ENCODE measurements at places on chromosomes 6 and 20.
A peak's percentile ranks its signal among the peaks of the same experiment; 100 is the strongest.

DNA sequence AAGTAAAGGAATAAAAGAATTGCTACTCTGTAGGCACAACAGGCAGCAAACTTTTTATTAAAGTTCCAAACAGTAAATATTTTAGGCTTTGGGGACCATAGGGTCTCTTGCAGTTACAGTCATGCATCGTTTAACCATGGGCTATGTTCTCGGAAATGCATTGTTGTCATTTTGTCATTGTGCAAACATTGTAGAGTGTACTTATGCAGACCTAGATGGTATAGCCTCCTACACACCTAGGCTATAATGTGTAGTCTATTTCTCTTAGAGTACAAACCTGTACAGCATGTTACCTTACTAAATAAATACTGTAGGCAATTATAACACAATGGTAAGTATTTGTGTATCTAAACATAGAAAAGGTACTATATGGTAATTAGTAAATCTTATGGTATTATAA is 54.7 kb downstream of the CDS2 start:
- no peak for DNase-seq

DNA sequence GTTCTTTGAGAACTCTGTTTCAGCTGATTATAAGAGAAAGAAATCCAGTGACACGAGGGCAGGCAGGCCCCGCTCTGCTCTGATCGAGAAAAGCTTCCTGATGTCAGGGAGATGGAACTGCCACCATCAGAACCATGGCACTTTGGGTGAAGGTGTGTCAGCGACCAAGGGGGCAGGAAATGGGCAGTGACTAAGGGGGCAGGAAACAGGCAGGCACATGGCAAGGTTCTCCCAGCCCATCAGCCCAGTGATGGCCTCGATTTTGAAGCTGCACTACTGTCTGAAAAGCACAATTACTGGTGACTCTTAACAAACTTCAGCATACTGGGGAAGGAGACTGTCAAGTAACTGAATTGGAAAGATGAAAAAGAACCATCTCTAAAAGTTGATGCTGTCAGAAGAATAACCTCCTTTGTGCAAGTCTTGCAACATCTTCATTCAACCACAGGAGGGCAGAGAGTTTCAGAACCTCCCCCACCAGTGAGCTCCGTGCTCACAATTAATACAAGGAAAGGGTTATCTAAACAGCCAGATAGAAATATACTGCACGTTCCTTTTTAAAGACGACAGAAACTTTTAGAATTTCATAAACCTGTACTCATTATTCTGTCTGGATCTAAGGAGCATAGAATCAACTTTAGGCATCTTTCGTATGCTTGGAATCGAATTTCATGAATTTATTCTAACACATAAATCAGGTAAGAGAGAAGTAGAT is 39.1 kb downstream of the TMX4 start:
- DNase-seq: no peak

- DNase-seq: no peak
Observed at GRCh38 chr6:17355404-17355774, 38.0 kb upstream of the CAP2 start.

DNA sequence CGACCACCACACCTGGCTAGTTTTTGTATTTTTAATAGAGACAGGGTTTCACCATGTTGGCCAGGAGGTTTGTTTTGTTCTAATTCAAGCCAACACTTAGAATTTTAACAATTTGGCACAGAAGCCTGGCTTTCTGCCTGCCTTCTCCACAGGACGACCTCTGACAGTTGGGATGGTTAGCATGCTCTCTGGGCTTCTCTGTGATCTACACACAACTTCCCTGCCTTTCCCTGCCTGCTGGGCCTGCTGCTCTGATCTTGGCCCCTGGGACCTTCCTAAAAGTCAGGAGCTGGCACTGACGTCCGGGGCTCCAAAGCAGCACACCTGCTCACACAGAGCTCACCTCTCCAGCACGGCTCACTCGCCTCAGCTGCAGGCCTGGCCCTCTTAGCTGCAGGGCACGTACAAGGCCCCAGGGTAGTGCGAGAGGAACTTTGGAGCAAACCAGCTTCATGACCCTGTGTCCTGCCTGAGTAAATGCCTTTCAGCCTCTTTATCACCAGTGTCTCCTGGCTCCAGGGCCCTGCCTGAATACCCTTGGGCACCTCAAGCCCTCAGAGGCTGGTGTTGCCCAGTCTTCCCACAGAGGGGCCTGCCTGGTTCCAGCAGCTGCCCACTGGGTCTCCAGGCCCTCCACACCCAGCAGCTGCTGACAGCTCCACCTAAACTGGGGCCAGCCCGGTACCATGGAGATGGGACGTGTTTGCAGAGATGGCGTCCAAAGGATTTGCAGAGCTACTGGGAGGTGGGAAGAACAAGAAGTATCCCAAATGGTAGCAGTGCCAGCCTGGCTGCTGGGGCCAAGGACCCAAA is 96.0 kb downstream of the PSMB1 start:
- DNase-seq: no peak

GRCh38 chr6:81762606-81763005 is 10.1 kb upstream of the TENT5A start:
- no peak for DNase-seq

GRCh38 chr6:137977814-137978213 is 110.8 kb downstream of the TNFAIP3 start:
- no peak for DNase-seq

GRCh38 chr20:13995841-13996240 is 525 bp downstream of the MACROD2 start:
- no peak for DNase-seq

DNA sequence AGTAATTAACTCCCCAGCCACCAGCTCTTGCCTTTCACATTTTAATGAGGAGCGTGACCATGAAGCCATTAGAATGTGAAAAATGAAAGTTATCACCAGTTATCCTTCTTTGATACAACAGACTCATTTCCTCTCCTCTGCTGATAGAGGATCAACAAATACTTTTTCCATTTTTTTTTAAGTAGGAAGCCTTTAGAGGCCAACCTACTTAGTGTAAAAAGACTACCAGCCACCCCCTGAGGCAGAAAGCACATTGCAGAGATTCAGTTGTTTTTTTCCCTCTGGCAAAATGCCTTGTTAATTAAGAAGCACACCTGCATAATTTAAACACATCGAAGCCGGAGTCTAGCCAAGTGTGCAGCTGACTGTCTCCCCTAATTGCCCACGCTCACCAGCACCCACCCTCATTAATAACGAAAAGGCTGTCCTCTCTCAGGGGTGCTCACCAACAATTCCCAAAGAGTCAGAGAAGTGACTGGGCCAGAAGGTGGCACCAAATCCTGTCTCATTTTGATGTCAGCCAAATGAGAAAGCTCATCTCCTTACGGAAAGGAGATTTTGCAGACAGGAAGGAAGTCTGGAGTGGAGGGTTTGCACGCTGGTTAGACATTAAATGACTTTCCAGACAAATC is 60.9 kb upstream of the MC3R start:
- no peak for DNase-seq

DNA sequence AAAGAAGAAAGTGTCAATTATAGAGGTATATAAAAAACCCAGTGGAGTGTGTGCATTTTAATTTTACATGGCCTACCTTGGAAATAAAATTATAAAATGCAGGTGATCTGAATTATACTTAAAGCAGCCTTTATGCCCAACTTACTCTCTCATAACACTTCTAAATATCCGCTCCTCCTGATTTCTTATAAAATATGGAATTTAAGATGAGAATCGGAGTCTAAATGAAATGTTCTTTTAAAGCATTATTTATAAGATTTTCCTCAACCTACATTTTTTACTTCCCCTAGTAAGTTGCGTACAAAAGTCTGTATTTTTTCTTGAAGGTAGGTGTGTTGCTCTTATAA is 3.5 kb downstream of the CITED2 start:
- no peak for DNase-seq

DNA sequence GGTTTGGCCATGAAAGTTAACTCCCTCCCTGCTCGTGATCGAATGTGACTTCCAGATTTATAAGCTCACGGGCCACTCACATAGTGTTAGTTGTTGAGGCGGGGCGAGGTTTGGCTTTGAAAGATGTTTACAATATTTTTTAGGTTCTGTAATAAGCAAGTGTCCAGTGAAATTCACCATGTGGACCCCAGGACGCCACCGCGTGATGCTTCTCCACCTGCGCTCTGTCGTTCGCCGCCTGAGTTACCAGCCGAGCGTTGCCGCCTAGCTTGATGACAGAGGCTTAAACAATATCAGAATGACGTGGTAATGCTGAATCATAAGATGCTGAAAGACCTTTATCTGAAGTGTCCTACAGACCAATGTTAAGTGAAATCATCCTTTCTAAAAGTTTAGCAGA is 241.0 kb downstream of the MYLK4 start:
- DNase-seq: no peak

GRCh38 chr6:89916136-89916920 is 22.1 kb downstream of the GJA10 start:
- no peak for DNase-seq

DNA sequence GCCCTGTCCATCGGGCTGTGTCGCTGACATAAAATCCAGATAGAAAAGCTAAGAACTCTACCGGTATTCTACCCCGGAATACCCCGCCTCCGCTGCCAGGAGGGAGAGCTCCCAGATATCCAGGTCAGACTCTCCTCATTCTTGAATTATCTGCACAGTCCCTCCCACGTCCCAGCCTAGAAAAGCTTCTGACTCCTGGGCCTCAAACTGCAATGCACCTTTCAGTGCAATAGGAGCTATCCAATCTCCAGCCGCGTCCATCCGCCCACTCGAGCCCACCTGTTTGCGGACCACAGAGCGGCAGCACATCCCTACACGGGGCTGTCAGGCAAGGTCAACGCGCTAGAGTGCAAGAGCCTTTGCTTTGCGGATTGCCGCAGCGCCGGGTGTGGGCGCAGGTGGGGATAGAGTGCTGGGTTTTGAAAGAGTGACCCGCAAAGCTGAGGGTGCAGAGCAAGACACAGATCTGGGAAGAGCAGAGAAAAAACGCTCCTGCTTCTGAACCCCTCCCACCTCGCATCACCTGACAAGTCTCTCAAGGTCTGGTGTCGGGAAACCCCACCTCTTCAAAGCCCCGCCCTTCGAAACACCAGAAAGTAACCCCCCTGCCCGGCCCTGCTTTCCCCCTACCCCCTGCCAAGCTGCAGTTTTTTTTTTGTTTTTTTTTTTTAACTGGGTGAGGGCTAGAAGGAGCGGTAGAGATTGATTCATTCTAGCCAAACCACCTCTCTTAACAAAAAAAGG is 1.3 kb downstream of the TAPBP start:
- DNase-seq: peak; percentile 76

DNA sequence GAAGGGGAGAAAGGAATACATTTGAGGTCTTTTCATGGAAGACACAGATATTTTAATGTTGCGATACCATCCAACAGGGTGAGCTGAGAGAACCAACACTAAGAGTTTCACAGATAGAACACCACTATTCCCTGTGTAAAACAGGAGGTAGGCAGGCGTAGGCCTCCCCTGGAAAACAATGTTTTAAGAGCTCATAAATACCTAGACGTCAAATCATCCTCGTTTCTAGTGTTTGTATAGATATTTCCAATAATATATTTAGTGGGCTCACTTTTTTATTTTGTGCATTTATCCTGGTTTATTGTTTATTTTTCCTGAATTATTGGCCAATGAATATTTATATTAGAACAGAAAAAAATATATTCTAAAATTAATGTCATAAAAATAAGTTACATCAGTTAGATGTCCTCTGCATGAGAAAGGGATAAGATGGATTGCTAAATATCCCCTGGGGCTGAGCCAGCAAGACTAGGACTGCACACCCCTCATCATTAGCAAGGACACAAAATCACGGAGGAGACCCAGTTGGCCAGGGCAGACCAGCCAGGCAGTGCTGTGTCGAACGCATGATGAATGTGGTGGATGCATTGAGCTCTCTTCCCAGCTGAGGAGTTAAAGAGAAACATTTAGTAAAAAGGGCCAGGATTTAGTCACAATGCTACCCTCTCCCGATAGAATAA is 380.5 kb downstream of the C6orf118 start:
- no peak for DNase-seq

DNA sequence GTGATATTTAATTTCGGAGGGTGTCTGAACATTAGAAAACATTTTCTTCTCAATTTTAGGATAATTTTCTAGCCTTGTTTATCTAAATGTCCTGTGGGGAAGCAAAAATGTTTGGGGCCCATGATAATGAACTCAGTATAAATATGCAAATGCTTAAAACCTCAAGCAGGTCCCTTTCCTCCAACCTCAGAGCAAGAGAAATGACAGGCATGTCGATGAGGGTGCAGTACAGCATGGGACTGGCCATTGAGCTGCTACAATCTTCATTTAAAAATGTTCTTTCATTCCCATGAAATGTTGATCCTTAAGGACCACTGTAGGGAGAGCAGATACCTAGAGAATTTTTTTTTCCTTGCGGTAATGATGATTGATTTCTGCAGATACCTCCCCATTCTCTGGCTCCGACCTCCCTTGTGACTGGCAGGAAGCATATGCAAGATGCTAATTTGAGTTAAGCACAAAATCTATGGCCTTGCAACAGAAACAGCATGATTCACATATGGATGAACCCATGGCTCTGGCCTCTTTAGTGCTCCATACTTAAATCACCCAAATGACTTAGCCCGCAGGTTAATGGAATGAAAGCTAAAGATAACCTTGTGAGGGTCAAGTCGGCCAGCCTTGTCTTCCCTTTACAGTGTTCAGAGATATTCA is 243.3 kb downstream of the SOX4 start:
- DNase-seq: no peak

DNA sequence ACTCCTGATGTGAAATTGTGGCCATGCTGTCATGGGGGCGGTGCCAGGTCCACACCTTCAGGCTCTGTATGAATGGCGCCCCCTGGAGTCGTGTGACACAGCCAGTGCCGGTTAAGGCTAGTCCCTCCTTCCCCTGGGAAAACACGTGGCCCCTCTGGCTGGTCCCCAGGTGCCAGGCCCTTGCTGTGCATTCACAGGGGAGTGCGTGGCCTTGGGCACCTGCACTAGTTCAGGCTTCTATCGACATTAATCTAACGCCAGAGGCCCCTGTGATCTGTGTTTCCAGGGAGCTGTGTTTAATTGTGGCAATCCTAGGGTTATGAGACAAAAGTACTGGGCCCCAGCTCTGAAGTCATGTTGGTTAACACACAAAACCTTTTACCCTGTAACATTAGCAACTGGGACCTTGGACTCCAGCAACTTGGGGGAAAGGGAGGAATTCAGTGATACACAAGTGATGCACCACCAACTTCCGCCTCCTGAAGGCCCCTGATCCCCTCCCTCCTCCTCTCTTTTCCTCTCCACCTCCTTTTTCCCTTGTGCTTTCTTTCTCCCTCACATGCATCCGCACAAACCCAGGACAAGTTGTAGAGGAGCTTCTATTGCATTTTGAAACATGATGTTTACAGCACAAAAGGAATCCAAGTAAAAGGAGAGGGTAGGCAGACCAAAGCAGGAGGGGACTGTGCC is 74.0 kb downstream of the SSR1 start:
- peak; percentile 18 for DNase-seq

- DNase-seq: no peak
Observed at GRCh38 chr20:52482044-52482443, 290.5 kb upstream of the ZFP64 start.

DNA sequence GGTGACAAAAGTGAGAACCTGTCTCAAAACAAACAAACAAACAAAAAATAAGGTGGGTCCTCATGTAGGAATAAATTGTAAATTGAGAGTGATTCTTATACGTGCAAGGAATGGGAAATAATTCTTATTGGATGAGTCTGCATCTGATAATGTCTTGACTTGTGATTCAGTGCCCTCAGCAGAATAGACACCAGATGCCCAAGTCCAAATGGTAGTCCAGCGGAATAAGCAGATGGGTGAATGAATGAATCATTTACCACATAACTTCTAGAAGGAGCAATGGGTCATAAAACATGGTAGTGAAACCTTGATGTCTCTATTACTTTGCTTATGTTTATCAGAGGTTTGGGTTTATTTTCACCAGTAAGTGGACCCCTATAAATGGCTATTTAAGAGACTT is 747.7 kb downstream of the PHF3 start:
- no peak for DNase-seq

- DNase-seq: no peak
Observed at GRCh38 chr20:1309439-1309847, 19.5 kb downstream of the SDCBP2 start.
